ENCODE measurements at places on chromosomes 16 and 17. TPM values are rescaled to one million over a fixed set of nuclear protein-coding genes. Genes with fewer than 3 reads are reported as not detected.

GRCh38 chr16:48613061-48613957 lies 3.3 kb upstream of the N4BP1 start:
- H3K4me1 ChIP-seq = peaks cover 16% of the 10 kb centered on the region
- peaks cover 4% of the 10 kb centered on the region for H3K36me3 ChIP-seq

Gene KCNJ18
- not detected for total RNA-seq

DNA sequence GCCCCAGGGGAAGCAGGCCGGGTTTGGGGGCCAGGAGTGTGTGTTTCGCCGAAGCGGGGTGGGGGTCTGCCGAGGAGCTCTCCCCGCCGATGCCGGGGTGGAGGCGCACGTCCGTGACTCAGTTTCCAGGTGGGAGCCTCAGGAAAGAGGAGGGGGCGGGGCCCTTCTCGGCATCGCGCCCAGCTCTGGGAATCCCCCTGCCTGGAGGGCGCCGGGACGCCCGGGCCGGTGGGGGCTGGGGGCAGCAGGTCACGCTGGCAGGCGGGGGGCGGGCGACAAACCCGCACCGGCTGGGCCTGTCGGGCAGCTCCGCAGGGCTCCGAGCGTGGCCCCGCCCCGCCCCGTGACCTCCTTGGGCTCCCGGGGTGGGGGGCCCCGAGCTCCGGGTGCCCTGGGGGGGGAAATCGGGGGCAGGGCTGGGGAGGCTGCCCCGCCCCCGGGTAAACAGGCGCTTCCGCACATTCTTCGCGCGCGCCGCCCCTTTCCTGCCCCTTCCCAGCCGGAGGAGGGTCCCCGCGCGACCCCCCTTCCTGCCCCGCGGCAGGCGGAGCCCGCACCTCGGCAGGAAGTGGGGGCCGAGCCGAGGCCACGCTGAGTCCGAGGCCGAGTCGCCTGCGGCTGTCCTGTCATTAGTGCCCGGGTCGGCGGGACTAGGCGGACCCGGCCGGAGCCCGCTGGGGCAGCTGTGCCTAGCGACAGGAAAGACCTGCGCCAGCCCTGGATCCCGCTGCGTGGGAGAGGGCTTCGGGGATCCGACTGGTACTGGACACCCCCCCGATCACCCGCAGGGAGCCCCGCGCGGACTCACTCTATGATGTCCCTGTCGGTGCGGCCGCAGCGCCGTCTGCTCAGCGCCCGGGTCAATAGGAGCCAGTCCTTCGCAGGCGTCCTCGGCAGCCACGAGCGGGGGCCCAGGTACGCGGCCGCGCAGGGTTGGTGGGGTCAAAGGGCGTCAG lies 9.3 kb downstream of the RIPOR1 start:
- no peak overlapping the region for H3K27ac ChIP-seq
- peaks cover 38% of the 10 kb centered on the region for H3K27me3 ChIP-seq
- peak overlapping the region; percentile 85 for H3K4me3 ChIP-seq
- DNase-seq = peak; percentile 51

GRCh38 chr16:531494-532125 lies 4.1 kb downstream of the CAPN15 start:
- no peak overlapping the region for H3K27ac ChIP-seq
- H3K36me3 ChIP-seq = no peaks in the 10 kb centered on the region
- peaks cover 14% of the 10 kb centered on the region for H3K4me1 ChIP-seq
- no peak for DNase-seq

- H3K4me3 ChIP-seq = no peak overlapping the region
- H3K27ac ChIP-seq = no peak overlapping the region
- H3K27me3 ChIP-seq = peaks cover 10% of the 10 kb centered on the region
- H3K4me1 ChIP-seq = peaks cover 15% of the 10 kb centered on the region
- no peaks in the 10 kb centered on the region for H3K36me3 ChIP-seq
These were observed 36.5 kb downstream of the GSE1 start for GRCh38 chr16:85649411-85650134.

GRCh38 chr16:87851141-87851587 lies 18.1 kb downstream of the SLC7A5 start:
- no peaks in the 10 kb centered on the region for H3K36me3 ChIP-seq
- H3K4me1 ChIP-seq = peaks cover 38% of the 10 kb centered on the region
- DNase-seq = no peak
- H3K27ac ChIP-seq = no peak overlapping the region
- H3K4me3 ChIP-seq = no peak overlapping the region

DNA sequence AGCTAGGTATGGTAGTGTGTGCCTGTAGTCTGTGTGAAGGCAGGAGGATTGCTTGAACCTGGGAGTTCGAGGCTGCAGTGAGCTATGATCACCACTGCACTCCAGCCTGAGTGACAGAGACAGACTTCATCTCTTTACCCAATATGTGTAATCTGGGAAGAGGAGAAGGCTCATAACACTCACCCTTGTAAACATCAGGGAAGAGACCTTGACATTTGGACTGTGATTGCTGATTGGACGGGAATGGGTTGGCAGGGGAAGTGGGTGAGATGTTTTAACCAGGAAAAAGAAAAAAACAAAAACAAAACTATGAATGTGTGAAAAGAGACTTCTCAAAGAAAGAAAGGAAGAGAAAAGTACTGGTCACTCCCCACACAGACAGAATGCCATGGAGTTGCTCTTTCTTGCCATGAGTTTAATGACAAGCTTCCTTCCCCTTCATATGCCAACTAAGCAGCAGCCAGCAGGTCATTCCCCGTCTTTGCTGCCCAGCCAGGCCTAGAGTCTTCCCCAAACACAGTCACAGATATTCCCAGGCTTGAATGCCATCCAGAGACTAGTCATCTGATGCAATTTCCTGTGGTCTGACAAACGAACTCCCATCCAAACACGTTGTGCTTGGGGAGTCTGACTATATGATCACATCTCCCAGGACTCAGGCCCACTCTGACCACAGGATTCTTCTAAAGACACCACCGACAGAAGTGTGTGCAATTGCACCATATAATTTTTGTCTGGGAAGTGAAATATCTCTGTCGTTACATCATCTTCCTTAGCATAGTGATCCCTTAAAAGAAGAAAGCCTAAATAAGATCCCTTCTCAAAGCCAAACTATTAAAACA lies 3.6 kb upstream of the XAF1 start:
- no peak for DNase-seq
- peaks cover 9% of the 10 kb centered on the region for H3K27me3 ChIP-seq
- no peaks in the 10 kb centered on the region for H3K36me3 ChIP-seq
- H3K4me1 ChIP-seq = peaks cover 26% of the 10 kb centered on the region
- H3K4me3 ChIP-seq = no peak overlapping the region

DNA sequence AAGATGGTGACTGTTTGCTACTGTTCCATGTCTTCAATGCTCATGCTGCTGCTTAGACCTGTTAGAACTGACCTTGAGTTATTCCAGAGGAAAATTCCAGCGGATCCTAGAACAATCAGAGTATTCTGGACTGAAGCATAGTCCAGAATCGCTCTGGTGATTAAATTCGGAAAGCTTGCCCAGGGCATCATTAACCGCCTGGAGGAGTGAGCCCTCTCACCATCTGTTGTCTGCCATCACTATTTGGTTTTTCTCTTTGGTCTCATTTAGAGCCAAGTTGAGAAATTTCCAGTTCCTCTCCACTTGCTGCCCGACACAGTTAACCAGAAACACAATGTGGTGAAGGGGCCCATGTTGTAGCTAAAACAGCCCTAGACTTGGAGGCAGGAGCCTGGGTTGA lies 104.1 kb downstream of the BMERB1 start:
- peaks cover 11% of the 10 kb centered on the region for H3K36me3 ChIP-seq
- H3K4me3 ChIP-seq = no peak overlapping the region
- H3K27ac ChIP-seq = no peak overlapping the region
- no peaks in the 10 kb centered on the region for H3K27me3 ChIP-seq

Gene TMC8
- 0.79 TPM for total RNA-seq

GRCh38 chr17:51741458-51741857 lies 417.1 kb downstream of the CA10 start:
- no peak overlapping the region for H3K27ac ChIP-seq
- H3K36me3 ChIP-seq = no peaks in the 10 kb centered on the region
- H3K27me3 ChIP-seq = peaks cover 26% of the 10 kb centered on the region
- no peak overlapping the region for H3K4me3 ChIP-seq
- H3K4me1 ChIP-seq = peaks cover 34% of the 10 kb centered on the region
- DNase-seq = no peak

DNA sequence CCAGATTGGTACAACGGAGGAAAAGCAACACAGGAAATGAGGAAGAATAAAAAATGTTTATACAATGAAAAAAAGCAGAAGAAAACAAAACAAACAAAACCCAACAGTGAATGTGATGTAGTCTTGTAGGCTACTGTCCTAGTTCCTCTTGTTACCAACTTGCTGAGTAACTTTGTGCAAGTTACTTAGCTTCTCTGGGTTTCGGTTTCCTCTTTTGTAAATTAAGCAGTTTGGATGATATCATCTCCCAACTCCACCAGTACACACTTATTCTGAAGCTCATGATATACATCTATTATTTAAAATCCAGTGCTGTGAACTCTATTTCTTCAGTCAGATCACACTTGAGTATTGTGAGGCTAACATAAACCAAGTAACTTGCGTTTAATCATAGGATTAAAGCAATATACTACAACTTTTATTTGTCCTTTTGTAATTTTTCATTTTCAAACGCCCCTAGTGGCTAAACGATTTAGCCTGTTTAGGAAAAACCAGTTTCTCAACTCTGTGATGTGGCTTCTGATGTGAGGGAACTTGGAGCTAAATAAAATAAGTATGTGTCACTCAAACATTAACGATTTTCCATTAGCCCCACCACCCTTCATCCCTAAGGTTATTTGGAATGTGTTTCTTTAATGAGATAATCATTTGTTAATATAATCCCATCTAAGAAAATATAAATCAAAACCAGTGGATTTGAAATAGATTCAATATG lies 1.4 kb upstream of the UNK start:
- DNase-seq = no peak
- H3K27me3 ChIP-seq = peaks cover 4% of the 10 kb centered on the region
- H3K4me3 ChIP-seq = peak overlapping the region; percentile 97
- H3K4me1 ChIP-seq = peaks cover 52% of the 10 kb centered on the region

DNA sequence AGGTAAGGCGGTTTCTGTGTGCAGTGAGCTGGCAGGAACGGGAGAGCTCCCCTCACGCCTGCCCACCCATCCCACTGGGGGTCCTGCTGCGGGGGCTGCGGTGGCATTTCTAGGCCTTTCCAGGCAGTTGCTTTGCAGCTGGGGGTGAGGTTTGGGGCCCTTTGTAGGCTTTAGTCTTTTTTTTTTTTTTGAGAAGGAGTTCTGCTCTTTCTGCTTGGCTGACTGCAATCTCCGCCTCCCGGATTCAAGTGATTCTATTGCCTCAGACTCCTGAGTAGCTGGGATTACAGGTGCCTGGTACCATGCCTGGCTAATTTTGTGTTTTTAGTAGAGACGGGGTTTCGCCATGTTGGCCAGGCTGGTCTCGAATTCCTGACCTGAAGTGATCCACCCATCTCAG lies 11.1 kb downstream of the TSC2 start:
- no peaks in the 10 kb centered on the region for H3K4me1 ChIP-seq
- no peak overlapping the region for H3K27ac ChIP-seq
- no peaks in the 10 kb centered on the region for H3K36me3 ChIP-seq
- H3K27me3 ChIP-seq = no peaks in the 10 kb centered on the region
- no peak for DNase-seq

DNA sequence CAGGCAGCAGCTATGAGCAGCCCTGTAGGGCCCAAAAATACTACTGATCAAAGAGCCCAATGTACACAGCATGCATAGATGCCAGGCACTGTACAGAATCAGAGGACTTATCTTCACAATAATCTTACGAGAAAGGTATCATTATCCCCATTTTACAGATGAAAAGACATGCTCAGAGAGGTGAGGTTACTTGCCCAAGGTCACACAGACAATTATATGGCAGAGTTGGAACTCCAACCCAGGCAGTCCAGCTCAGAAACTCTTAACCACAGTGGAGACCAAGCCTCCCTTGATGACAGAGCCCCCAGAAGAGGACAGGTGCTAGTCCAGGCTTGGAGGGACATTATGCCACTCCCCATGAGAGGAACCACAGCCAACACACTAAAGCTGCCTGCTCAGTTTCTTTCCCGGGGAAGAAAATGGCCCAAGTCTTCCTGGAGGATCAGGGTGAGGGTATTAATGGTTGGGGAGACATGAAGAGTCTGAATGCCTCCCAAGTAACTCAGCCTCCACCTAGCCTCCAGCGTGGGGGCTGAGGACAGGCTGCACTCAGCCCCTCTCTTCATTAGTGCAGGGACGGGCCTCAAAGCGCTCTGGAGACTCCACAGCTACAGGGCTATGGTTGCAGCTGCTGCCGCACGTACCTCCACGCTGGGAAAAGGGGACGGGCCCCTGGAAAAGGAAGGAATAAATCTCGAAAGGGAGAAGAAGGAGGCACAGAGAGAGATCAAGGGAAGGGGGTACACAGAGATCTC lies 826 bp downstream of the UNC119 start:
- peaks cover 31% of the 10 kb centered on the region for H3K4me1 ChIP-seq
- peaks cover 12% of the 10 kb centered on the region for H3K36me3 ChIP-seq
- no peak overlapping the region for H3K27ac ChIP-seq
- DNase-seq = no peak
- peak overlapping the region; percentile 90 for H3K4me3 ChIP-seq

DNA sequence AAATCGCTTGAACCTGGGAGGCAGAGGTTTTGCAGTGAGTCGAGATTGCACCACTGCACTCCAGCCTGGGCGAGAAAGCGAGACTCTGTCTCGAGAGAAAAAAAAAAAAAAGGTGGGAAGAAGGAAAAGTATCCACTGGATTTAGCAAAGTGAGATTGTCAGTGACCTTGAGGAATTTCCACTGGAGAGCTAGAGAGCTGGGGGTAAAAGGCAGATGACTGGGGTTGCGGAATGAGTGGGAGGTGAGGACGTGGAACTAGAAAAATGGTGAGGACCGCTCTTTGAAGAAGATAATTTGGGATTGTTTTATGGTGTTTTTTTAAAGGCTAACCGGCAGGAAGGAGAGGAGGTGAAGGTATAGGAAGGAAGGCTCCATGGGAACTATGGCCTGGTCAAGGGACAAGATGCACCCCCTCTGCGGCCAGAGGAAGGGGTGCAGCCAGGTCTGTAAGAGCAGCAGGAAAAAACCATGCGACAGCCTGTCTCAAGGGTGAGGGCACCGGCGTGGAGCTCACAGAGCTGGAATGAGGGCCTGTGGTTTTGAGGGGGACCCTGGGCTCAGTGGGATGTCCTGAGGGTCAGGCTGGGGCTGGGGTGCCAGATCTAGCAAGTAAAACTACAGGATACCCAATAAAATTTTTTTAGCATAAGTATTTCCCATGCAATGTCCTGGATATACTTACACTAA lies 694 bp upstream of the MLST8 start:
- H3K27ac ChIP-seq = no peak overlapping the region
- H3K4me3 ChIP-seq = peak overlapping the region; percentile 83
- peaks cover 23% of the 10 kb centered on the region for H3K4me1 ChIP-seq
- peaks cover 15% of the 10 kb centered on the region for H3K27me3 ChIP-seq

All from neural crest cell (in vitro differentiated cells).